ENCODE measurements at places on chromosomes 16 and 17.
A peak's percentile ranks its signal among the peaks of the same experiment; 100 is the strongest.

GRCh38 chr17:5297245-5297644 lies 15.2 kb downstream of the RABEP1 start:
- no peak for DNase-seq

DNA sequence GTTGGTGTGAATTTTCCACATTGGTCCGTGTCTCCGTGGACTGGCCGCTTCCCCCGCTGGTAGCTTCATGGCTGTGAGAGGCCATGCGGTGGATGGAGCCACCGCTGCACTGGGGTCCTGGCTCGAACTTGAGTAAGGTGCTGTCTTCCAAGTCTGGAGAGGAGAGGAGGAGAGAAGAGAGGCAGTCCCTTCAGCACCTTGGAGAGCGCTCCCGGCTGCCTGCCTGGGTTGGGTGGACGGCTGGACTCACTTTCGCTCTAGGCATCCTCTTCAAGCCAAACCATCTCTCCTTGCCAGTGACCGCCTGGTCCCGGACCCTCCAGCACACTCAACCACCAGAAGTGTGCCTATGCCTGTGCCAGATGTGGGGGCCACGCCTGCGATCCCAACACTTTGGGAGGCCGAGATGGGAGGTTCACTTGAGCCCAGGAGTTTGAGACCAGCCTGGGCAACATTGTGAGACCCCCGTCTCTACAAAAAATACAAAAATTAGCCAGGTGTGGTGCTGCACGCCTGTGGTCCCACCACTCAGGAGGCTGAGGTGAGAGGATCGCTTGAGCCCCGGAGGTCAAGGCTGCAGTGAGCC lies 6.2 kb downstream of the JPH3 start:
- DNase-seq = no peak

DNA sequence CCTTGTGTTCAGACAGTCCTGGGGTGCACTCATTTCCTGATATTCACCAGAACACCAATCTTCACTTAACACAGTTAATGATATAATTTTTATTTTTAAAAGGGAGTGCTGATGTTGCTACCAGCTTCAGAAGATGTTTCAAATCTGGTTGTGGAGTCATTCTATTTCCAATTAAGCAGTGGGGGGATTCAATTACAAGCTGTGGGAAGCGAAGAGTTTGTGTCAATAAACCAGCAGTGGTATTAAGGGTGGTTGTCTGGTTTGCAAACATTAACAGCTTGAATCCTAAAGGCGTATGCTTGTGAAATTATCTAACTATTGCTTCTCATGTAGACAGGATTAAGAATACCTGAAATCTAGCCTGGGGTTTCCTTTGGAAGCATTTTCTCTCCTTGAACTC lies 1637.5 kb upstream of the GOT2 start:
- no peak for DNase-seq

GRCh38 chr17:4478318-4478830 lies 20.3 kb upstream of the SPNS2 start:
- no peak for DNase-seq

DNA sequence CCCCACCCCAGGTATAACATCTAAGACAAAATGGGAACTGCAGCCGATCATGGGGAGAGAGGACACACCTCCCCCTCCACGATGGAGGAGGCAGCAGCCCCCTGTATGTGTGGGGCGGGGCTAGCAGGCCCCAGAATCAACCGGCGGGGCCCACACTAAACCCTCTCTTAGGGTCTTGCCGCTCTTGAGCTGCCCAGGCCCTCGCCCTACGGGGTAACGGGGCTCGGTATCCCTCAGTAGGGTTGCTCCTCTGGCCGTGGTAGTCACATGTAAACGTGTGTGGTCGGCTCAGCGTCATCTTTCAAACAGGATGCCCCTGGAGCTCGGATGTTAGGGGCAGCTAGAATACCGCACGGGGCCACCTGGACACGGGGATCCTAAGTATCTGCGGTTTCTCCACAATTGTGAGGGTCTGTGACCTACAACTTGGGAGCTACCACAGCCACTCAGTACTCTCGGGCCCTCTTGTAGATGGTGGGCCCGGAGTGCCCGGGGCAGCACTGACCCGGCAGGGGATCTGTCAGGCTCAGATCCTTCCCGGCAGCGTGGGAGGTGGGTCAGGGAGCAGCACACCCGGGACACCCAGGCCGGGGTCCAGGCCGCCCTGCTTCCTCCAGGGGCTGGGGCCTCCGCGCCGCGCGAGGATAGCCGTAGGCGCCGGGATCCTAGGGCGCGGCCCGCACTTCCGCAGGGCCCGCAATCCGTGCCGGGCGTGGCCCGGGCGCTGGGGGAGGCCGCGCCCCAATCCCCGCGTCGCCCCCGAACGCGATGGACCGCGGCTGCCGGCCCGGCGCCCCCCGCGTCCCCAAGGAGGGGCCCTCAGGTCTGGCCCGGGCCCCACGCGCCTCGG lies 781 bp downstream of the ARHGDIA start:
- no peak for DNase-seq

GRCh38 chr17:21113716-21114115 lies 13.0 kb upstream of the DHRS7B start:
- DNase-seq = no peak

DNA sequence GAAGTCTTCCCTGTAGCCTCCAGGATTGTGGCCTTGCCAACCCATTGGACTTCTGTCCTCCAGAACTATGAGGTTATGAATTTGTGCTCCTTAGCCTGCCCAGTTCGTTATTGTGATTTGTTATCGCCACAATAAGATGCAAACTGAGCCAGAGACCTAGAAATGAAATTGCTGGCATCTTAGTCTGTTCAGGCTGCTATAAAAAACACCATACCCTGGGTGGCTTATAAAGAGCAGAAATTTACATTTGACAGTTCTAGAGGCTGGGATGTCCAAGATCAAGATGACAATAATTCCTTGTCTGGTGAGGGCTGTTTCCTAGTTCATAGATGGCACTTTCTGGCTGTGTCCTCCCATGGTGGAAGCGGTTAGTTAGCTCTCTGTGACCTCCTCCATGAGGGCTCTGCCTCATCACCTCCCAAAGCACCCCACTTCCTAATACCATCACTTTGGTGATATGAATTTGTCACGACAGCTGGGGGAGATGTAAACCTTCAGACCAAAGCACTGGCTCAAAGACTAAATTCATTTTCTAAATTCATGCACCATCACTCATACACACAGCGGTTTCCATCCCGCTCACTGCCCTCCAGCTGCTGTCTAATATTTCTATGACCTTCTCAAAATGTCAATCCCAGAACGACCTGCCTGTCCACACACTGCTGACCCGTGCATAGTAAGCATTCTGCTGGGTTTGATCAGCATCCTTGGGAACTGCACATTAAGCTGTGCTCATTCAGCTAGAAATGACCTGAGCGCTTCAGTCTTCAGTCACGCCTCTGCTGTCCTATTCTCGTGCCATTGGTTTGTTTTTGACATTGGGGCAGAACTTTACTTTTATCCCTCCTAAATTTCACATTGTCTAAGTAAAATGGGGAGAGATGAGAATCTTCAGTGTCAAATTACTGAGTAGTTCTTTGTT lies 36.6 kb downstream of the GINS3 start:
- DNase-seq = no peak

GRCh38 chr16:86510465-86511261 lies at the start of gene FOXF1:
Gene FOXF1, plus strand, starts transcription at chr16:86510527. Its CDS starts 43 bp downstream, at chr16:86510570.
- DNase-seq = no peak

DNA sequence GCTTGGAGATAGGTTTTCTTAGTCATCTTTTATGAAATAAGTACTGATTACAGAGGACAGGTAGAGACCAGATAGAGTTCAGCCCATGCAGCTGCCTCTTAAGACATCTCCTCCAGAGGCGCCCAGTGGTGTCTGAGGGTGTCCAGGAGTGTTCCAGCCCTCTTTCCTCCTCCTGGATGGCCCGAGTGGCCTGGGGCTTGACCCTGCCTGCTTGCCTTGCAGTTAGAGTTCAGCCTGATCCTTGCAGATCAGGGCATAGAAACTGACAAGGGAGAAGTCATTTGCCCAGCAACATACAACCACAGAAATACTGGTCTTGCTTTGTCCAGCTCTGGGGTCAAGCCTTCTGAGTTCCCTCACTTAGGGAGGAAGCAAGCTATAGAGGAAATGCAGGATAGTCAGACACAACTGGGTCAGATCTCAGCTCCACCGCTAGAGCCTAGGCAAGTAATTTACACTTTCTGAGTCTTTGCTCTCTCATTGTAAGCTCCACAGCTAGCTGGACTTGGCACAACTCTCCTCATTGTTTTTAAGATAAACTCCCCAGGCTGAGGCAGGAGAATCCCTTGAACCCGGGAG lies 3.6 kb upstream of the CCL1 start:
- no peak for DNase-seq

GRCh38 chr16:87806641-87807546 lies 41.1 kb upstream of the KLHDC4 start:
- DNase-seq = peak; percentile 93

DNA sequence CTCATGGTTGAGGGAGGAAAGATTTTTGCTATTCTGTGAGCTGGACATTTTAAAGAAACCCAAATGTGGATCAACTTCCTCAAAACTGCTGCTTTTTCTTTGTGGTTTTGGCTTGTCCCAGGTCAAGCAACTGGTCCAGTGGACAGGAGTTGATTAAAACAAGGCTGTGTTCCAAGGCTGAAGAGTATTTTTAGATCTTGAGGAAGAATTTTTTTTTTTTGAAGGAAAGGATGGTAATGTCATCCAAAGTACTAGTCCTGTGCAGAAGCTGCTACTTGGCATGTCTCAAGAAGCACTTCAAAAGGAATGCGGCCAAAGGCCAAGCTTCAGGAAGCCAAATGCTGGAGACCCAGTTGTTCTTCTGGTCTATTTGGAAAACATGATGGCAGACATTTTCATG lies 8.0 kb upstream of the MYH2 start:
- DNase-seq = no peak

- DNase-seq = no peak
Observed at GRCh38 chr17:67718325-67718941, 697 bp downstream of the NOL11 start.

DNA sequence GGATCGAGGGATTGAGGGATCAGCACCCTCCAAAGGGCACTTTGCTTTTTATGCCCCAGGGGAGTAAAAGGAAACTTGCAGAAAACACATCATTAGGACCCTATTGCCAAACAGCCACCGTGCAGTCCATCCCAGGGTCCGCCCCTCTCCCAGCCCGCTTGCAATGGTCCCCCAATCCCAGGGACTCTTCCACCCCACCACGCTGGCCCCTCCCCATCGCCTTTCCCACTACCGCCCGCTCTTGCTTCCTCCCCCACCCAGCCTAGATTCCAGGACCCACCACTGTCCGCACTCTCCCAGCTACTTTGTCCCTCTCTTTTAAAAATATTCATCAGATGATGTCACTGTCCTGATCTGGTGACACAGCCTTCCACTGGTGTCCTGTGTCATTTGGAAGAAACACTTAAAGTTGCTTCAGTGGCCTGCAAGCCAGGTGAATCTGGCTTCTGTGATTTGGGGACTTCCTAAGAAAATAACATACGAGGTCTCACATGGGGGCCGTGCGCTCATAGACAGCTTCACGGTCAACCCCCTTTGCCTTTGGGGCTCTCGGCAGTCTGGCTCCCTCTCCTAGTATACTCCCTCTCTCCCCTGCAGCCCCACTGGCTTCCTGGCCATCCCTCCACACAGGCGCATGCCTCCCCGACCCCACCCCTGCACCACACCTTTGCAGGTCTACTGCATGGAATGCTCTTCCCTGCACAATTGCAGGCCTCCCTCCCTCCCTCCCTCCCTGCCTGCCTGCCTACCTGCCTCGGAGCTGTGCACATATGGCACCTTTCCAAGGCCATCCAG lies 127.9 kb downstream of the RBFOX3 start:
- DNase-seq = no peak

- DNase-seq = no peak
Observed at GRCh38 chr17:13592427-13592826, 9.3 kb downstream of the HS3ST3A1 start.

DNA sequence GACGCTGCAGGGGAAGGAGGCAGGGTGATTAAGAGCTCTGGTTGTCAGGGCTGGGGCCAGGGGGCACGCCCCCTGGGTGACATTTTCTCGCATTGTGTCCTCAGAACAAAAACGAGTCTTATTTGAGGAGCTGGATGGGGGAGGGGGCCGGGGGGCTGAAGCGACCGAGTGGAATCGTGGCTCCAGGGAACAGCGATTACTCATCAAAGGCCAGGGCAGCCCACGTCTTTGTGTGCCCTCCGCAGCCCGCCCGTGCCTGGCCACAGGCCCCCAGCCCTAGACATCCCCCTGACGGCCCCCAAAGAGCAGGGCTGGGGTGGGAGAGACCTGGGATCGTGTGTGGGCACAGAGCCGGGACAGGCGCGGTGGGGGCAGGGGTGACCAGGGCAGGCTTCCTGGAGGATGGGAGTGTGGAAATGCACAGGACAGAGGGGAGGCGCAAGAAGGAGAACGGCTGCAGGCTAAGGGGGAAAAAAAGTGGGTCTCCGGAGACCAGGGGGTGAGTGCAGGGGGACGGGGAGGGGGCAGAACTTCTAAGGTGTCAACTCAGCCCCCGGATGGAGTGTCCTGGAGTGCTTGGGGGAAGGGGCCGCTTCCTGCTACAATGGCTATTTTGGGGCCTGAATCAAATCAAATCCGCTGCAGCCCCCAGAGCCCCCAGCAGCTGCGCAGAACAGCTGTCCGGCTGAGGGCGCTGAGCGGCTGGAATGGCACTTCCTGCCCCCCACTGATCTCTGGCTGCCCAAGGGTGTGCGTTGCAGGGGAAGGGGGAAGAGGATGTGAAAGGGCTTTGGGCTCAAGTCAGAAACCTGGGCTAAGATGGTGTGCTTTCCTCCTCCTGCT lies 24.0 kb upstream of the PHB1 start:
- no peak for DNase-seq

- DNase-seq = no peak
Observed at GRCh38 chr17:50394711-50395110, 2.6 kb downstream of the LRRC59 start.

- peak; percentile 86 for DNase-seq
Observed at GRCh38 chr17:48100591-48101011, 677 bp downstream of the CBX1 start.

- no peak for DNase-seq
Observed at GRCh38 chr17:29045734-29046472, 3.0 kb downstream of the PIPOX start.

- DNase-seq = no peak
Observed at GRCh38 chr16:50474138-50474537, 74.1 kb upstream of the NKD1 start.

DNA sequence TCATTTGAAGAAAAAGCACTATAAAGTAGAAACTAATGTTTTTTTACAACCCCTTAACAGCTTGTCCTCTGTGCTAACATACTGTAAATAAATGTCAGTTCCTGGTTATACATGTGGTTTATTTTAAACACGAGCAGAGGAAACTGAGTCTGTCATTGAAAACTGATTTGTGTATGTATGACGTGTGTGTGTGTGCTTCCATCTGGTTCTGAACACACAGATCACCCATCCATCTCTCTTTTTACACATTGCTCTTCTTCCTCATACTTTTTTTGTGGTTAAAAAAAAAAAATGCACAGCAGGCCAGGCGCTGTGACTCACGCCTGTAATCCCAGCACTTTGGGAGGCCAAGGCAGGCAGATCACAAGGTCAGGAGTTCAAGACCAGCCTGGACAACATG lies 49.5 kb downstream of the ZNF423 start:
- DNase-seq = no peak

DNA sequence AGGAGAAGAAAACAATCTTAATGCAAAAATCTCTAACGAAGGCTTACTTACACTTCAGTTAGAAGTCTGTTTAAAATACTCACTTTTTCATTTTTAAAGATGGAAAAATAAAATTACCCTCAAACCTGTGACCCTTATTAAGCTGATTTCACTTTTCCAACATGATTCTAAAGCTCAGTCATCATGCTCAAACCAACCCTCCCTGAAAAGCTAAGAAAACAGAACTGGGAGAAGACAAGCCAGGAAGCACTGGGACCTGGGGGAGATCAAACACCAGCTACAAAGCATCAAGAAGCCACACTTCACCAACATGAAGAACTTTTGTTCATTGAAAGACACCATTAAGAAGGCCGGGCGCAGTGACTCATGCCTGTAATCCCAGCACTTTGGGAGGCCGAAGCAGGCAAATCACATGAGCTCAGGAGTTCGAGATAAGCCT lies 88.8 kb downstream of the LITAF start:
- no peak for DNase-seq

Measured in vagina (tissue), 2 donors.